ENCODE measurements at places on chromosomes 7 and 10. TPM values are rescaled to one million over a fixed set of nuclear protein-coding genes. Genes with fewer than 3 reads are reported as not detected.

The ITPRID1 gene
- total RNA-seq, result not detected

The UNCX gene
- not detected for total RNA-seq

The NKX6-2 gene
- not detected for total RNA-seq

The BMI1 gene
- total RNA-seq, result 87.5 TPM

The AGAP3 gene
- 26.9 TPM for total RNA-seq

The GSAP gene
- 4.9 TPM for total RNA-seq

The PRLHR gene
- total RNA-seq, result not detected

The CRPPA gene
- total RNA-seq, result 0.86 TPM

The LMOD2 gene
- not detected for total RNA-seq

The RSPH10B2 gene
- total RNA-seq, result not detected

The VWDE gene
- total RNA-seq, result 2.7 TPM

The RBP4 gene
- not detected for total RNA-seq

The NUB1 gene
- 79.0 TPM for total RNA-seq

The CCL24 gene
- not detected for total RNA-seq

The PRKAR1B gene
- total RNA-seq, result 43.5 TPM
